ENCODE measurements at places on chromosomes 13 and 19. TPM values are rescaled to one million over a fixed set of nuclear protein-coding genes. Genes with fewer than 3 reads are reported as not detected.

PEX11G gene
- total RNA-seq: 2.3 TPM

CBARP gene
- not detected for total RNA-seq

C19orf73 gene
- total RNA-seq: 1.1 TPM

ODAD3 gene
- 0.33 TPM for total RNA-seq

PCDH9 gene
- 10.8 TPM for total RNA-seq

MAST1 gene
- not detected for total RNA-seq
